ENCODE measurements at places on chromosomes 7 and 10.

DNA sequence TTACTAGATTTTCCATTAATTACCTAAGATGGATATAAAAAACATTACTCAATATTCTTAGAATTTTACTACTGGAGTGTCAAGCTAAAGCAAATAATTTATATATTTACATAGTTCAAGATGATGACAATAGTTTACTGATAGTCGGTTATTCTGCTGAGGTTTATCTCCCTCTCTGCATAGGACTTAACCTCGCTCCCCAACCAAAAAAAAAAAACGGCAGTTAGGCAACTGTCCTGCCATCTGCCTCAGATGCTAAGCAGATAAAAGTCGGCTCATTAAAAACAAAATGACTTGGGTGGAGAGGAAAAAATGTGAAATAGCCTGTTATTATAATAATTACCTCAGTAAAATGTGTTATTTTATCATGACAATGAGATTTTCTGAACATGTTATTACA lies 14.0 kb upstream of the ITGB8 start:
- DNase-seq = no peak

DNA sequence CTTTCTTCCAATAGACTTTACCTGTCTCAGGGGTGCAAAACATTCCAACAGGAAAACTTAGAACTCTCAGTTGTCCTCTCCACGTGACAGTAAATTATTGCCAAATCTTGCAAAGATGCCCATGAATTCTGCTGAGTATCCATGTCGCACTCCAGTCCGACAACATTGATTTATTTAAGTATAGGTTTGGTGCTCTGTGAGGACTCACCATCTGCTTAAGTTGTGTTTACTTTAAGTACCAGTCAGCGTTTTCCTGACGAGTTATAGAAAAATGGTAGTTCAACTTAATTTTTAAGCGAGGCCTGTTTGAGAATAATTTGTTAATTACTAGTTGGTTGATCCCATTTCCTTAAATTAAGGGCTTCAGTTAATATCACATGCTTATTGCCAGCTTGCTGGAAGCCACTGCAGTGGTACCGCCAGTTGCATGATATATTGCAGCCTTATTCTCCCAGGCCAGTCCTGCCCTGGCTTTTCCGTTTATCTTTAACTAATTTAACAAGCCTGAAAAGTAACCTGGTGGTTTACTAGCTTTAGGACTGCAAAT lies 27.8 kb downstream of the CREB5 start:
- DNase-seq = no peak

DNA sequence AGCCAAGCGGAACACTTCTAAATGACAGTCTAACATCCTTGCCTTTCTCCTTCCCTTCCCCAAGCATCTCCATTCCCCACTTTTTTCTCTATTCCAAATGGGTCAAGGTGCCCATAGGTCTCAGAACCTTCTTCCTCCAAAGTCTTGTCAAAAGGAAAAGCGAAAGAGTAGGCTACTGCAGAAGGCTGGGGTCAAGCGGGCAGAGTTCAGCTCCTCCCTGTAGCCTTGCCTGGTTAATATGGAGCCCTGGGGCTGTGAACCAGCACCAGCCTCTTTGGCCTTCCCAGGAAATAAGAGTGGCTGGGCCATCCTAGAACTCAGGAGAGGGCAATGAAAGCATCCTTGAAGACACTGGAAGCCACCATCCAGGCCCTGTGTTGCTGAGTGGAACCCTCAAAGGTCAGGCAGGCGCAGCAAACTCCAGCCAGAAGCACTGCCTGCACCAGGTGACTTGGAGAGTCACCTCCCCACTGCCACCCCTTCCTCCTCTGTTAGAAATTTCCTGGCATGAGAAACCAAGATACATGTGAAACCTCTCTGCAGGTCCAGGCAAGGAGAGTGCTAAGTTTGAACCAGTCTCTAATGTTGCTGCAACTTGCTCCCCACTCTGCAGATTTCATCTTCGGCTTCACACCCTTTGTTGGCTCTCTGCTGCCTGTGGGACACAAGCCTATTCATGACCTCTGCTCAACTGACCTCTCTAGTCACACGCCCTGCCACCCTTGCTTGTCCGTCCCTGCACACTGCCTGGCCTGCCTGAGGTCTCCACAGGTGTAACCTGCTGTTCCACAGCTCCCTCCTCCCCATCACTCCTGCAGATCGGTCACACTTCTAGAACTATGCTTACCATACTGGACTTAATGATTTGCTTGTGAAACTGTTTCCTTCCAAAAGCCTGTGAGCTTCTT lies 74.9 kb downstream of the SH3PXD2A start:
- no peak for DNase-seq

- no peak for DNase-seq
Observed at GRCh38 chr10:128287921-128288320, 161.7 kb upstream of the MKI67 start.

DNA sequence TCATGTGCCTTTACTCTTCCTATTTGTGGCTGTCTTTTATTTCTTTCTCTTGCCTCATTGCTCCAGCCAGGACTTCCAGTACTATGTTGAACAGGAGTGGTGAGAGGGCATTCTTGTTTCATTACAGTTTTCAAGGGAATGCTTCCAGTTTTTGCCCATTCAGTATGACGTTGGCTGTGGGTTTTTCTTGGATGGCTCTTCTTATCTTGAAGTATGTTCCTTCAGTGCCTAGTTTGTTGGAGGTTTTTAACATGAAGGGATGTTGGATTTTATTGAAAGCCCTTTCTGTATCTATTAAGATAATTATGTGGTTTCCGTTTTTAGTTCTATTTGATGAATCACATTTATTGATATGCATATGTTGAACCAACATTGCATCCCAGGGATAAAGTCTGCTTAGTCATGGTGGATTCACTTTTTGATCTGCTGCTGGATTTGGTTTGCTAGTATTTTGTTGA lies 96.8 kb downstream of the GLCCI1 start:
- DNase-seq = no peak
